ENCODE measurements at places on chromosomes 6 and 20.

GRCh38 chr6:120112980-120113379 is 763.4 kb upstream of the MAN1A1 start:
- no peak for DNase-seq

DNA sequence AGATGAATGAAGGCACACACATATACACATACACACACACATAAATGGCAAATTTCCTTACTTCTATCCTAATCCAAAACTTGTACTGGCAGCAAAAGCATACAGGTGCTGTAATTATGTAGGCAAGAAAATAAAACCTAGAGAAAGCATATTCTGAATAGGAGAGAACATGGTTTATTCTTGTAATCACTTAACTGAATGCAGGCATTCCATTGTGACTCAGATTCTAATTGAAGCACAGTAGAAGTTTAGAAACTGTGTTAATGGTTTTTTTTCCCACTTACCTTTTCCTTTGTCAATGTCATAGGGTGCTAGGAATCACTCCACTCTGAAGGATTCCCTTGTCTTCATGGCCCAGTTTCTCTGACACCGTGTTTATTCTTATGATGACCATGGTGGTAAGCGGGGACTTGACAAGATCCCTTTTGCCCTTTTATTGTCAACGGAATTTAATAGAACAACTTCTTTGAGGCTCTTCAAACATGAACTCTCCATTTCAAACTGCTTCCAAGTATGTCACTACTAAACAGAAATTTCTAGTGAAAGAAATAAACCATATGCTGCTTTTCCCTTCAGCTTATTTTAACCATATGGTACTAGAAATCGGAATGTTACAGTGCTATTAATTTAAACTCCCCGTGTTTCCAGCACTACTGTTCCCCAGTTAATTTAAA is 164.2 kb downstream of the OGFRL1 start:
- no peak for DNase-seq

GRCh38 chr20:43322851-43323250 is 133.1 kb upstream of the PTPRT start:
- DNase-seq, result no peak

- no peak for DNase-seq
Observed at GRCh38 chr20:12775041-12775440, 233.7 kb upstream of the SPTLC3 start.

- no peak for DNase-seq
Observed at GRCh38 chr6:36730424-36731380, 33.1 kb downstream of the RAB44 start.

DNA sequence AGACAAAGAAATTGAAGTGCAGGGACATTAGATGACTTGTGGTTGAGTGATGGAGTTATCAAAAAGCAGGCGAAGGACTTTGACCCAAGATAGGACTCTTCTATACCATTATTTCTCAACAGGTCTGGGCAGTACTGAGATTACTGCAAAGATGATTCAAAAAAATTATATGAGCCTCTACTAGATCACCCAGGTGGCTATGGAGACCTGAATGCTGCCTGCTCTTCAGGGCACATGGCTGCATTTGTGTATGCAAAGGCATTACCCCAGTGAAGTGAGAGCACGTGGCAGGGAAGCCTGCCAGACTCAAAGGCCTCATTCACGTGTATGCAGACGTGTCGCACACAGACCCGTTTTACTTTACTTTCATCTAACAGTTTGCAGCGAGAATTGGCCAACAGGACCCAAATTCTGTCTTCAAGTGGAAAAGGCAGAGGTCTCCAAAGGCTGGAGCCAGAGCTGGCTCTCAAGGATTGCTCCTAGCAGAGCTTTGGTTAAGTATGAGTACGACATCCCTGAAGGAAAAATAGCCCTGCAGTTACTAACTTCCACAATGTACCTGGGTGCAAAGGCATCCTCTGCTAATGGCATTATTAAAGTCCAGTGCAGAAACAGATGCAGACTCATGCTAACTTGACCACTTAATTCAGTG is 113.8 kb upstream of the ARMC2 start:
- DNase-seq, result no peak

- DNase-seq, result no peak
Observed at GRCh38 chr6:163177007-163177406, 237.5 kb upstream of the QKI start.

- no peak for DNase-seq
Observed at GRCh38 chr6:55578537-55579363, at the start of gene HMGCLL1. TSS of gene HMGCLL1 (minus strand) at chr6:55579192. CDS start at chr6:55579055, 137 bp downstream.

DNA sequence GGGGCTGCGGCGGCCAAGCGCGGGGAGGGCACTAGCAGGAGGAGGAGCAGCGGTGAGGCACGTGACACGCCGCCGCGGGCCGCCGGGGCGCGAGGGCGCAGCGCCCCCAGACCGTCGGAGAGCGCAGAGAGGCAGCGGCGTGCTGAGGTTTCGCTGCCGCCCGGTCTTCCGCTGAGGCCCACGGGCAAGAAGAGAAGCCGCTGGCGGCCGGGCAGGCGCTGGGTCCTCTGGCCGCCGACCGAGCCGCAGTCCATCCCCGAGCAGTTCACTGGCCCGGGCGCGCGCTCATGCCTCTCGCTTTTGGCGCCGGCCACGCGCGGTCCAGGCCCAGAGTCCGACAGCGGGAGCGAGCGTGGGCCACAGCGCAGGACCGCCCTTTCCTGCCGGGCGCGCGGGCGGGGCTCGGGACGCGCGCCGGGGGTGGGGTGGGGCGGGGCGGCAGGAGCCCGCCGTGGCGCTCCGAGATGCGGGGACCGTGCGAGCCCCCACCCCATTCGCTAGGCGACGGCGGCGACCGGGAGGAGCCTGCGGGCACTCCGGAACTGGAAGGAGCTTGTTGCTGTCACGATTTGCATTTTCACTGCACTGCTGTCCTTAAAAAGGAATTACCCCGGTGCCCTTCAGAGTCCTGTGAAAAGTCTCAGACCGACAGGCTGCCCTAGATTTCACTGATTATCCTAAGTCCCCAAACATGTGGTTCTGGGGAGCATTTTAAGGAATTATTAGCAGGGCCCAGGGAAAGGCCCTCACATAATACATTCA is at the start of gene MCUR1:
TSS of gene MCUR1 (minus strand) at position 382 of the 762 bp plus-strand sequence. CDS start at position 254, 128 bp downstream.
- DNase-seq, result peak; percentile 76

DNA sequence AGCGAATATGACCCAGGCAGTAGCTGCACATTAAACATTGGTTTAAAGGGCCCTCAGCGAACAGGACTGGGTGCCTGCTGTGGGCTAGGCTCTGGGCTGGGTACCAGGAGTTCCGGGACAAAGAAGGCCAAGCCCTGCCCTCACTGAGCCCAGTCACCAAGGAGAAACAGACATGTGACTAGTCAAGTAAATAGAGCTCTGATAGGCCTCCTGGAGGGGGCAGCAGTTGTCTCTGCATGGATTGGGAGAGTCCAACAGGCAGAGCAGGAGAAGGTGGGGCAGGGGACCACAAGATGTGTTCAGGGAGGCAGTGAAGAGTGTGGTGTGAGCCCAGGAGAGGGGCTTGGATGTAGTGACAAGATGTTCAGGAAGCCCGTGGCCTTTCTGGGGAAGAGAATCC is 3.1 kb downstream of the HM13 start:
- no peak for DNase-seq

DNA sequence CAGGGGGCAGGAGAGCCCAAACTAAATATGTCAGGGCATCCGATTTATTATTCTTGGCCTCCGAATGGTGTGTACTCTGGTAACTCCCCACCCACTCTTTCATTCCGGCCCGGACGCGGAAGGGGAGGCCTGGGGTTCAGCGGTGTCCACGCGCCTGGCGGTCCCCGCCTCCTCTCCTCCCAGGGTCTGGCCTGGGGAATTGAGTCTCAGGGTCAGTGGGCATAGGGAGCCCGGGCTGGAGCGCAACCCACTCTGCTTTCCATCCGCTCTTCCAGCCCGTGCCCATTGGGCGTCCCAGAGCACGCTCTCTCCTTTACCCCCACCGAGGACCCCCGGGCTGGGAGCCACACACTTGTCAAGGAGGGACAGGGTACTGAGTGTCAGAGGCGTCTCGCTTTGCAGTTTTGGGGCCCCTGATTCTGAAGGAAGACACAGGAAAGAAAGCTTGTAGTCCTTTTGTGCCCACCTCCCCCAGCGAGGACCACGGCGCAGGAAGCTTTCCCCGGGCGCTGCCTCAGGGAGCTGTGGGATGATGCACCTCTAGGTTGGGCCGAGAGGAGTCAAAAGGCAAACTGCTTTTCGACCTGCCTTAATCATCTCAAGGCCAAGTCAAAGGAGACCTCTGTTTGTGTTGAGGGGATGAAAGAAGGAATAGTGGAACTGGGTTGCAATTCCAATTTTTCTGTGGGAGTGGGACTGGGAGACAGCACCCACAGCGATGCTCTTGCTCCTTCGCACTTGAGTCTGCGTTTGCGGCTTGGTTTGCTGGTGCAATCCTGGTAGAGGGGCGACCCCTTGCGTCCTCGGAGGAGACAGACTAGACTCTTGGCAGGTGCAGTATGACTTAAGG is 2.5 kb downstream of the RSPO3 start:
- peak; percentile 27 for DNase-seq

- DNase-seq, result no peak
Observed at GRCh38 chr20:21670126-21670525, 35.3 kb upstream of the PAX1 start.

- DNase-seq, result no peak
Observed at GRCh38 chr20:31708736-31709534, 13.7 kb downstream of the BCL2L1 start.

GRCh38 chr6:68572525-68572924 is 62.6 kb upstream of the ADGRB3 start:
- DNase-seq, result no peak

DNA sequence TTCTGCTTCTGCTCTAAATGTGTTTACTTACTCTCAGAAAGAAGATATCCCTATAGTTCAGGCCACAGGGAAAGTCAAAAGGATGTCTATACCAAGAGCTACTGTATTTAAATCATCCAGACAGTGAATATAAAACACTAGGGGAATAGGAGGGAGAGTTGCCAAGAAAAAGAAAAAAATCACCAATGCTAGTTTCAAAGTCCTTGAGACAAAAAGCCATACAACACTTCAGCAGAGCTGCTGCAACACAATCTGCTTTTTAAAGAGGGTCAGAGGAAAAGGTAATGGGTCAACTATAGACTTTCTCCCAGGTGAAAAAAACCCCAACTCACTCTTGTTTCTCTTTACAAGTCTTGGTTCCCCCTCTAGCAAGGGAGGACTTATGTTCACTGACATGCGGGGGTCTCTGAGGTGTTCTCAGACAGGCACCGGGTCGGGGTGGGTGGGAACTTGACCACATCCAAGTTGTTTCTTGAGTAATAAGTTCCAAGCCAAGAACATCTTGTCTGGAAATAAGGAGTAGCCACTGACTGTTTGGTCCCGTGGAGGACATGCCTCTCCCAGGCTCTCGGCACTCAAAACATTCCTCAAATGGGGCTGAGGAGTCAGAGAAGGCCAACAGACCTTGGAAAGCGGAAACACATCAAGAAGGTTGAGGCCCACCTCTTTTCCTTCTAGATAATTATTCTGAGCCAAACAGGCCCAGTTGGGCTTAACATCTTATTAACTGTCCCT is 47.7 kb downstream of the GJA10 start:
- no peak for DNase-seq

DNA sequence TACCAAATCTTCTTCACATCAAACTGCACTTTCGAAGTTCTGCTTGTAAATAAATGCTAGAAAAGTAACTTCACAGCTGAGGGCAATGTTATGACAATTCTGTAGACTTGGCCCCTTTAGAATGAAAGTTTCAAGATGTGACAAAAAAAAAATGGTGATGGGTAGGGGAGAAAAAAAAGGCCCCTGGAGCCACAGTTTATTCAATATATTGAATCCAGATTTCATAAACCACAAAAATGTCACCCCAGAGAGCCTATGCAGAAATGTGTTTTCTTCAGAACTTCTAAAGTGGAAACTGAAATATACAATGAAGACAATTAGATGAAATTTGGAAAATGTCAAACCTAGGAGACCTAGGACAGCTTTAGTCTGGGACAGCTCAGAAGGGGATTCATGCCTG is 143.1 kb downstream of the EDN3 start:
- no peak for DNase-seq

GRCh38 chr6:3253597-3253961 is 5.2 kb upstream of the PSMG4 start:
- no peak for DNase-seq

GRCh38 chr6:119129148-119129967 is 50.9 kb upstream of the FAM184A start:
- DNase-seq, result no peak

DNA sequence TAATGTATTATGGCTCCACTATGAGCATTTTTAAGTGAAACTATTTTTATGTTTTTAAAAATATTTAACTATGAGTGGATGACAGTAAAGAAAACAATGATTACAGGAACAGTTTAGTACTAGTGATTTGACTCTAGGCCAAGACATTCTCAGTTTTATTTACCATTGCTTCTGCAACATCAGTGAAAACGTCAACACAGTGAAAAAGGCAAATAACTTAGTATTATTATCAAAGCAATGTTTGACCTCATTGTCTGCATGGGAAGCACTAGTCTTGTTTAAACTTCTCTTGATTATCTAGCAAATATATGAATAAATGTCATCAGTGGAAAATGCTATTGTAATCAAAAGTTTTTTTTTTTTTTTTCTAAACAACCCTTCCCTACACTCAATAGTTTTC is 165.0 kb downstream of the HTR1B start:
- DNase-seq, result no peak

DNA sequence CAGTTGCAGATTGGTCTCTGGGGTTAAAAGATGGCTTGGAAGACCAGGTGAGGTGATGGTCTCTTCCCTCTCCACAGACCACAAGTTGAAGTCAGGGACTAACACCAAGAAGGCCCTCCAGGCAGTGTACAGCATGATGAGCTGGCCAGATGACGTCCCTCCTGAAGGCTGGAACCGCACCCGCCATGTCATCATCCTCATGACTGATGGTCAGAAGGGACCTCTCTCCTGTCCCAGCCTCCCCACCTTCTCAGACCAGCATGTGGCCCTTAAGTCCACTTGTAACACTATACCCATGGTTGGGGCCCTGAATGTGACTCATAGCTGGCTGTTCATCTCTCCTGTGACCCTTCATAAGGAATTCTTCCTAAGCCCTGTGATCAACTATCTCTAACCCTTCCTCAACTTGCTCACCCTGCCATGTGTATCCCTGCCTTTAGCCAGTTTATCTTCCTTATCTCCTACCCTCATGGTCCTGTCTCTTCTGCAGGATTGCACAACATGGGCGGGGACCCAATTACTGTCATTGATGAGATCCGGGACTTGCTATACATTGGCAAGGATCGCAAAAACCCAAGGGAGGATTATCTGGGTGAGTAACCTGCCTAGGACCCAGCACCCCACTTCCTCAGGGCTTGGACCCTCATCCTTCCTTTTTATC is 3.0 kb downstream of the CFB start:
- no peak for DNase-seq

- DNase-seq, result no peak
Observed at GRCh38 chr6:8084586-8084985, 17.8 kb downstream of the EEF1E1 start.

GRCh38 chr6:39223555-39223954 is 5.7 kb downstream of the KCNK5 start:
- DNase-seq, result no peak
